Activated CD8-positive, alpha-beta memory T cell treated with anti-CD3 and anti-CD28 coated beads for 1 hour (primary cell): ENCODE measurements at places on chromosomes 4 and X.

GRCh38 chr4:177214935-177215334, 94.7 kb upstream of the NEIL3 start:
- no peak for DNase-seq

GRCh38 chr4:104719539-104720230, 225.0 kb upstream of the CXXC4 start:
- no peak for DNase-seq

GRCh38 chr4:38529189-38530115, 134.5 kb upstream of the KLF3 start:
- DNase-seq, result no peak

DNA sequence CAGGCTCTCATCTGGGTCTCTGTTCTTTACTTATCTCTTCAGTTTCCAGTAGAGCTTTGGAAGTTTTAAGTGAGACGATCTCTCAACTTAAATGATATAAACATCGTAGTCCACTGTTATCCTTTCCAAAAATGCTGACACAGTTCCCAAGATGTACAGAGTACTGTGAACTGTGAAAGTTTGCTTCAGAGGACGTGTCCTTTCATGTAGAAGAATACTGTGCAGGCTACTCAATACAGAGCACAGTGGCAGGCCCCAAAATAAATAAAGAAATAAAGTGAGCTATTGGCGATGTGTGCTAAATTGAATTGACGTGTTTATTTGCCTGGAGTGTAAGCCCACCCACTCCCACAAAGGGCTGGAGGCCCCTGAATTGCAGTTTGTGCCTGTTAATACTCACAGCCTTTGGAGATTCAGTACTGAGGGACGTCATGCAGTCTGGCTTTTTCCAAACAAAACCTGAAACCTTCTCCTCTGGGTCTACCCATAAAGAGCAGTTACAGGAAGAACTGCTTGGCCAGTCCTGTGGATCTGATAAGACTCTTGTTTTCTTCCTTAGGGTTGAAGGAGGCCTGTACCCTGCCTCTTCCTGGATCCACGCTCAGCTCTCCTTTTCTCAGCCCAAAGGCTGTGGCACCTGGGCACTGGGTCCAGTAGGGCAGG, 66.1 kb downstream of the SOWAHB start:
- no peak for DNase-seq

GRCh38 chr4:108008721-108009120, 19.0 kb downstream of the HADH start:
- no peak for DNase-seq

DNA sequence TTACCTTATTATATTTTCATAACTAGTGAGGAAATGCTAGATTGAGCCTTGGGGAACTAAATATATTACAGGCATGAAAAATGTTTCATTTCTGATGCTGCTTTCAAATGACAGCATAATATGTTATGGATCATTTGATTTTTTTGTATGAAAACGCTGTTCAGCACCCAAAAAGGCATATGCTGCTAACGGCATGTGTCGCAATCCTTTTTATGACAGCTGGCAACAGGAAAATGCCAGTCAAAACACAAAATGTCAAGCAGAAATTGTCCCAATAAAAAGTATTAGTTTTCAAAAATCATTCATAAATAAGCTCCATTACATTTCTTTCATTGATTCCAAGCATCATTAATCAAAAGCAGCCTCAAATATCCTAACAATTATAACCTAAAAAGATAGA, 1244.5 kb downstream of the PCDH7 start:
- DNase-seq, result no peak

DNA sequence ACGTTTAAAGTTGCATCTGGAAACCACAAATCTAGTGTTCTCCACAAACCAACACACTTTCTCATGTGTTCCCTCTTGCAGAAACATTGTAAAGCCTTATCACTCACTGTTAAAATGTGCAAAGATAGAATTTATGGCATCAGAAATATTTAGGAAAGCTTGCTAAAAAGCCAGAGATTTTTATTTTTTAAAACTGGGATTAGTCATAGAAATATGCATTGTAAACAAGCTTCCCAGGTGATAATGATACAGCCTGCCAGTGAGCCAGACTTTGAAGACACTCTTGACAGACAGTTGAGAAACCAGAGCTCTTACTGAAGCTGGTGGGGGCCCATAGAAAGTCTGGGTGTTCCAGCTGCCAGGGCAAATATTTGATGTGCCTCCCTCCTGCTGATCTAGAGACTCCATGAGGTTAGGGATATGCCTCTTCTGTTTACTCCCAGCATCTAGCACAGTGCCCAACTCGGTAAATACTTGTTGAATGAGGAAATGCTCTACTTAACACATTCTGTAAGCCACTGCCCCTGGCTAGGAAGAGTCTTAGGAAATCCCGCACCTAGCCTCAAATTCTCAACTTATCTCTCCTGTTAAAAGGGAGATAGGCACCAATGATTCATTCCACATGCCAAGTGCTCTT, 179.0 kb upstream of the RASGEF1B start:
- no peak for DNase-seq

GRCh38 chrX:18549643-18550042, 122.3 kb downstream of the RS1 start:
- no peak for DNase-seq

- DNase-seq, result no peak
Measured at GRCh38 chrX:46589977-46590723, 16.6 kb downstream of the CHST7 start.

- DNase-seq, result no peak
Measured at GRCh38 chr4:2798399-2799223, 5.7 kb downstream of the SH3BP2 start.

- DNase-seq, result no peak
Measured at GRCh38 chrX:106621836-106622235, 10.1 kb downstream of the RADX start.
